ENCODE measurements at places on chromosomes 16 and 17.

GRCh38 chr16:19245326-19245925 is 40.1 kb upstream of the CLEC19A start:
- peak; percentile 90 for DNase-seq

- peak; percentile 82 for DNase-seq
These were observed at the start of gene WRAP53 for GRCh38 chr17:7687908-7688807. Gene WRAP53 (plus strand): TSS chr17:7688477. CDS start chr17:7688649, 172 bp downstream.

- DNase-seq = no peak
These were observed 17.2 kb downstream of the NDE1 start for GRCh38 chr16:15667091-15667742.

- no peak for DNase-seq
These were observed 20.2 kb downstream of the CBFA2T3 start for GRCh38 chr16:88956546-88957432.

DNA sequence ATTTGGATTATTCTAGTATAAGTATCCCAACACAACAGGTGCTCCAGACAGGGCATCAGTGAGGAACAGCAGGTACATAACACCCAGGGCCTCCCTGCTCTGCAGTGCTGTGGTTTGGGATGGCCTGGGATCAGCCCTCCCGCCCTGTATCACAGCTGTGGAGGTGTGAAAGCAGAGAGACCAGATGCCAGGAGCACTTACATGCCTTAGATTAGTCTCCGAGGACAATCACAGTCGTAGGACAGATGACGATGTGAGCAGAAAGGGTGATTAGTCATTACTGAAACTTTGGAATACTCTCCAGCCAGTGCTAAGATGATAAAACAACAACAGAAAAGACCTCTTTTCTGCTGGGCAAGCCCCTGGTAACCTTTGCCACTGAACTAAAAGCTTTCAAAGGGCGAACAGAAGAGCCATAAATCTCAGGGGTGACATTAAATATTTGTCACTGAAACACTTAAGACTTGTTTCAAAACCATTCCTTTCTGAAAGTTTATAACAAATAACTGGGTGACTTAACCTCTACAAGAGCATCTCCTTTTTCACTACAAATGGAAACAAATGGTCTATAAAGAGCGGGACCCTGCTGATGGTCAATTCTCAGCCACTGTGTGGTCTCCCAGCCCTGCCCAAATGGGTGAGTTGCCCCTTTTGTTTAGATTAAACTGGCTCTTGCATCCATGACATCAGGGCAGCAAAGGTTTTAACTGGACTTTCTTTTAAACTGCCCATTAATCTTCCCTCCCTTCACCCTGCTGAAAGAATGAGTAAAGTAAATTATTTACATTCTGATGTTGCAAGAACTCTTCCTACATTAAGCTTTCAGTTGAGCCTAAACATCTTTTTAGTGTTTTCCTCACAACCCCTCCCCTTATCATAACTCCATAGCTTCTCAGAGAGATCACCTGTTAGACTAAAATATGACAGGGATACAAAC is 183.1 kb upstream of the COX10 start:
- no peak for DNase-seq

DNA sequence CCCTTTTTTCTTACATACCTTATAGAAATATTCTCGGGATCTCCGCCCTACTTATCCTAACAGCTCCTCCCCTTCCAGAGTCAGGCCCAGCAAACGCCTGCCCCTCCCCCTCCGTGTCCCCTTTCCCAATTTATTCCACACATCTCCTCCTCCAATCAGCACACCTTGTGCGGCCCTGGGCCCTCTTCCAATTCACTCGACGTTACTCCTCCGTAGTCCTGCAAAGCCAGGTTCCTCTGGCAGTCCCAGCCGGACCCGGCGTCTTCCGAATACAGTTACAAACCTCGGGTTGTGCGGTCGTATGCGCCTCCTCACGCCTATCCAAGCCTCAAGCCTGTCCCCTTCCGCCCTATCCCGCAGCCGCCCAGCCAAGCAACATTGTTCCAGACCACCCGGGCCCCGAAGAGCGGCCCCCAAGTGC is 677 bp downstream of the CBX1 start:
- DNase-seq = peak; percentile 75

DNA sequence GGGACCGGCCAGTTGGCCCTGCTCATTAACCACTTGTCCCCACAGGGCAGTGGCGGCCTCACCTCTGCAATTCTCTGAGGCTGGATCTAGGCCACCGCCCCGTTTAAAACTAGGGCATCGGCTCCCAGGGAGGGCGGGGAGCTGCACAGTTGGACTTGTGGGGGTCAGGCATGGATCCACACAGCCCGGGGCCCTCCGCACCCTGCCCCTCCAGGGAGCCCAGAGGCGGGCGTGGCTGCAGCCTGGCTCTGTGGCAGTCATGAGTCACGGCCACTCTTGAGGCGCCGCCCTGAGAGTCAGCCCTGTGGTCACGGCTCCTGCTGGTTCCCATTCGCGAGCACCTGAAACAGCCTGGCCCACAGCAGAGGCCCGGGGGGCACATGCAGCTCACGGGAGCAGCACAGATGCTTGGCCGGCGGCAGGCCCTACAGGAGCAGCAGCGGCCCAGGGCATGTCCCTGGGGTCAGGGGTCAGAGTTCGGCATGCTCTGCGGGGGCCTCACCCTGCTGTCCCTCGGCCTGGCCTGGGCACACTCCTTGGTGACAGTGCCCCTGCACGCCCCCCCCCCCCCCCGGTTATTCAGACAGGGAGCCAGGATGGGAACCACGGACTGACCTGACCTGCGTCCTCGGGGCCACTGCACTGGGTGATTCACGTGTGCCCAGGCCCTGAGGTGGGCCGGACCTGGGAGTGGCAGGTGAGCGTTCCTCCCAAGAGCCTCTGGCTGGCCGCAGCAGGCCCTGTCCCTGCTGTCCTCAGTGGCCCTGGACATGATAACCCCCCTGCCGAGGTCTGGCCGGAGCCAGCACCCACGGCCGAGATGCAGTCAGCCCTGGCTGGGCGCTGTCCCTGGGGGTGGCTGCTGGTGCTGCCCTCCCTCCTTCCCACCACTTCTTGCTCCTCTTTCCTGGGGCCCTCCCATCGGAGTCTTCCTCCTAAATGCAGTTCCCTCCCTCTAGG is 8.2 kb downstream of the CAPN15 start:
- no peak for DNase-seq

DNA sequence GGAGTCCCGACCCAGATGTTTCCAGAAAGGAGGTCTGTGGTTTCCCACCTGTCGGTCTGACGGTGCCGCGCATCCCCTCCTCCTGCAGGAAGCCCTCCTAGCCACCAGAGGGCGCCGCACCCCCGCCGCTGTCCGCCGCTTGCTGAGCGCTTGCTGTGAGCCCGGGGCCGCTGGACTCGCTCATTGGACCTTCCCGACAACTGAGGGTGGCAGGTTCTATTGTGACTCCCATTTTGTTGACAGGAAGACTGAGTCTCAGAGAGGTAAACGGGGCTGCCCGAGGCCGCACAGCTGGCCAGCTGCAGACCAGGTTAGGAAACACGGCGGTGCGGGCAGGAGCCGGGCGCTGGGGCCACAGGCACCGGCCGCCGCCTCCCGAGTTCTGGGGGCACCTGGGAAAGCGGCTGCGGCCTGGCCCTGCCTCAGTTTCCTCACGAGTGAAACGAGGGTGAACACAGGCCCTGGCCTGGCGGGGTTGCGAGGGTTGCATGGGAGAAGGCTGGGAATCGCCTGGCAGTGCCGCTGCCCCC is 191.1 kb upstream of the CIBAR2 start:
- DNase-seq = peak; percentile 30

GRCh38 chr17:63969278-63969677 is 3.4 kb downstream of the SCN4A start:
- no peak for DNase-seq

GRCh38 chr16:75394941-75395340 is 38.4 kb downstream of the CFDP1 start:
- DNase-seq = no peak

DNA sequence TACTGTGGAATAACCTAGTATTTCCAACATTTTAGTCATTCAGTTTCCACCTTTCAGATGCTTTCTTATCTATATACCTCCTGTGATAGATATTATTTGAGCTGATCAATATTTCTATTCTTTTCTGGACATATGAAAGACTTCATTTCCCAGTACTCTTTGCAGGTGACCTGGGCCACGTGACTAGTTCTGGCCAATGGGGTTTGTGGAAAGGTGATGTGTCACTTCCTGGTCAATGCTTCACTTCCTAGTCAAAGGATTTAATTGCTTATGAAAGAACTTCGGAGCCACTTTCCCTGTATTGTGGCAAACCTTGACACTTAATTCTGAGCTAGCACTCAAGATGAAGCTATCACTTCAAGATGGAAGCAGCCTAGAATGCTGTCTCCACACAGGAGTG is 248.9 kb upstream of the FOXF1 start:
- DNase-seq = no peak

- DNase-seq = no peak
These were observed 5.0 kb upstream of the FADS6 start for GRCh38 chr17:74898376-74898946.

GRCh38 chr17:40321524-40321929 is 12.5 kb downstream of the RARA start:
- no peak for DNase-seq

DNA sequence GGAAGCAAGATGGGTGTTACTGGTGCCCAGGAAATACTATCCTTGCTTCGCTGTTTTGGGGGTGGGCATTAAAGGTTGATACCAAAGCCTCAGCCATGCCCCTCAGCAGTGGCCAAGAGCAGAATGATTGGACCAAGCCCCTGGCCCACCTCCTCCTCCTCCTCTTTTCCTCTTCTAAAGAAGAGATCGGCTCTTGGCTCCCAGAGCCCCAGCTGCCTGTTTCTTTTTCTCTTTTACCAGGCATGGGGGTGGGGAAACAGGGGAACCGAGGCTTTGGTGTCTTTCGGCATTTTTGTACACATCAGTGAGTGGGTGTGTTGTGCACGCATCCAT is 5.8 kb downstream of the THRA start:
- DNase-seq = no peak

DNA sequence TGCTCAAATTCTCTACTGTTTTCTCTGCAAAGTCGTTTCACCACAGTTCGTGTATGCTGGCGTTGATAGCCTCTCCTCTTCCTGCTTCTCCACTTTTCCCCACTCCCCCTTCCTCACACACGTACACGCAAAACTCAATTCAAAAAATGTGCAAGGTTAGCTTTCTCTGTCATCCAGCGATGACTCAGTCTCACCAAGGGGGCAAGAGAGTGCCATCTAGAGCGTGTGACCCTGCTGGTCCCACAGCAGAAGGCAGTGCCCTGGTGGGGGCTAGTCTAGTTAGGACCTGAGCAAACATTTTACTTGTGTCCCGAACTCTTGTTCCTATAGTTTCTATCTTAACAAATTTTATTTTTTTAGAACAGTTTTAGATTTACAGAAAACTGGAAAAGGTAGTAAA is 121.2 kb upstream of the CHMP6 start:
- DNase-seq = no peak

- DNase-seq = no peak
These were observed 24.9 kb upstream of the RHOT1 start for GRCh38 chr17:32117399-32117798.

DNA sequence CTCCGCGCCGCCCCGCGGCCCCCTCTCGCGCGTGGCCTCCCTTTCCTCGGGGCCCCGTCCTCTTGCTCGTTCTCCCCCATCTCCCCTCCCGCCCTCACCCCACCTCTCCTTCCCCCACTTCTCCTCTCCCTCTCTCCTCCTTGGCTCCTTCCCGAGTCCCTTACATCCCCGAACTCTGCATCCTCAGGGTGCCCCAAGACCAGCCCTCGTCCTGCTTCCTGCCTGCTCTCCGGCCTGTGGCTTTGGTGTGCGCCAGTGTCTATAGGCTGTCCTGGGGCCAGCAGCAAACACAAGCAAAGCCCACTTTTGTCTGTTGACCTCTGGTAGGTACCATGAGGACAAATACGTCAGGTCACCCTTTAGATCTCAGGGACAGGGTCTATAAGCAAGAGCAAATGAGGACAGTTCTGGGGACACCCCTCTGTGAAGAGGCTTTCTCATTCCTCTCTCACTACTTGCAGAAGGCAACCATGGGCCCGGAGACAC is 284 bp upstream of the COPZ2 start:
- DNase-seq = no peak

DNA sequence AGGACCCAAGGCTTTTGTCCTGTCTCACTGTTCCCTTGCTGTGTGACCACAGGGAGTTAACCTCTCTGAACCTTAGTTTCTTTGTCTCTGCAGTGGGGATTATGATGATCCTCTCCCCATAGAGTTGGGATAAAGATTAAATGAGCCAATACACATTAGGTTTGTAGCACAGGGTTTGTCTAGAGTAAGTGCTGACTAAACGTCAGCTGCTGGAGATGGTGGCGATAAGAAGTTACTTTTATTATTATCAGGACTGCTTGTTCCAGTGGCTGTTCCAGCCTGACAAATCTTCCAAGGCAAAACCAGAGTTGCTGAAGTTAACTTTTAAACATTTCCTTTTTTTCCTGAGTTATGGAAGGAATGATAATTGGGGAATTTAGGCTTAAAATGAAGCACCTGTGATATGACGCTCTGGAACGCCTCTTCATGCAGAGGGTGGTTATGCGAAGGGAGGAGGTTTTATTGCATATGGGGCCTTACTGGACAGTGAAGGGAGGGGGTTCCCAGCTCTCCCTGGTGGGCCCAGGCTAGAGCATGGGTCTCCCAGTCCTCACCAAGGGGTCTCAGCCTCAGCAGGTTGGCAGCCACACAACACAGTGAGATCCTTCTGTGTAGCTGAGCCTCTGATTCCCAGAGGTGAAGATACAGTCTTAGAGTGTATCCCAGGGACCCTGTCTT is 35.8 kb downstream of the PLCG2 start:
- no peak for DNase-seq

- no peak for DNase-seq
These were observed 11.3 kb upstream of the SKAP1 start for GRCh38 chr17:48441231-48441711.

DNA sequence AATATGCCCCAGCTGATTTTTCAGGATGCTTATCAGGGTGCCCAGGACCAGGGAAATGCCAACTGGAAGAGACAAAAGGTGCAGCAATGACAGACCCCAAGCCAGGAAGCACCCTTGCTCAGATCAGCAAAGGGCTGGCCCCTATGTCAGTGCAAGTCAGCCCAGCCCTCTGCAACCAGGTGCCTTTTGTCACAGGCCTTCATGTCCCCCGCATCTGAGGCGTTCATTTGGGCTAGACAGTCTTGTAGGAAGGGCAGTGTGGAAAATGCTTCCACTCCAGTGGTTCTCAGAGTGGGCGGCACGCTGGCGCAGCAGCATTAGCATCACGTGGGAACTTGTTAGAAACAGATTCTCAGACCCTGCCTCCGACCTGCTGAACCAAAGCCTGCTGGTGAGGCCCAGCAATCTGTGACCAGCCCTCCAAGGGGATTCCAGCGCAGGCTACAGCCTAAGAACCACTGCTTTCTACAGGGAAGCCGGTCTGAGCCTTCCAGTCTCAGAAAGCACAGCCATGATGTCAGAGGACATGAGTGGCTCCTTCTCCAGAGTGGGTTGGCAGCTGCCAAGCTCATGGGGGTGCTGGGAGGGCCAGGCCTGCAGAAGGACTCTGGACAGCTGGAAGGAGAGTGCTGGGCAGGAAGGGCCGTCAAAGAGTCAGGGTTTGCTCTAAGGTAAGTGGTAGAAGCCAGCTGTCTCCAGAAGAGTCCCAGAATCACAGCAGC is 13.1 kb downstream of the SLC47A2 start:
- DNase-seq = no peak

GRCh38 chr16:79093554-79093967 is 507.0 kb downstream of the MAF start:
- no peak for DNase-seq

Data from NCI-H774 (cell line).